ENCODE measurements at places on chromosomes 6 and 20.

GRCh38 chr6:101393251-101393828, at the start of gene GRIK2:
GRIK2 (plus strand) TSS chr6:101393708.
- peak; percentile 81 for DNase-seq

DNA sequence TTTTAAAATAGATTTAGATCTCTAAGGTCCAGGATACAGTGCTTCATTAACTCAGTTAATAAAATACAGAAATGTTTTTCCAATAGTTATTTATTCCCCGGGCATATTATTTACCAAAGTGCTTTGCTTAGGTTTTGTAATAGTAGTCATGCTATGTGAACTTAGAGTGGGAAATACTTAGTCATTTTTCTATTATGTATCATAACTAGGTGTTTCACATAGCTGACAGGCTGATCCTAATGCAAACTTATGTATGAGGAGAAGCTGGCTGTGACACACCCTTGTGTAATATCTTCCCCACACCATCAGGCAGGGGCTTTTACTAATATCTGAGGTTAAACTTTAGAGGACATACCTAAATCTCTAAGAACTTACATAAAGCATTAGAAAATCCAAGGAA, 277.7 kb upstream of the RIMS1 start:
- DNase-seq = no peak

- no peak for DNase-seq
Observed at GRCh38 chr6:42742116-42742894, 3.6 kb downstream of the TBCC start.

DNA sequence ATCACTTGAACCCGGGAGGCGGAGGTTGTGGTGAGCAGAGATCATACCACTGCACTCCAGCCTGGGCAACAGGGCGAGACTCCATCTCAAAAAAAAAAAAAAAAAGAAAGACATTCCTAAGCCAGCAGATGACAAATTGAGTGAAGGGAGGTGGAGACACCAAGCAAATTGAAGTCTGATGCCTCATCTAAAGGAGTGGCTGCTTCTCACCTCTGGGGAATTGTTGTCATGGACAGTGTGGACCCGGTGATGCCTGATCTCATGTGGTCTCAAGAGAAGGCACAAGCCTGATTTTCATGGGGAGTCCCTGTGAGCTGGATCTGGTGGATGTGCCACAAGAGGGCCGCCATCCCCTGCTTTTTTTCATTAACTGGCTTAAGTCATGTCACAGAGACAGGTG, 272.0 kb downstream of the ZNF217 start:
- DNase-seq = no peak

DNA sequence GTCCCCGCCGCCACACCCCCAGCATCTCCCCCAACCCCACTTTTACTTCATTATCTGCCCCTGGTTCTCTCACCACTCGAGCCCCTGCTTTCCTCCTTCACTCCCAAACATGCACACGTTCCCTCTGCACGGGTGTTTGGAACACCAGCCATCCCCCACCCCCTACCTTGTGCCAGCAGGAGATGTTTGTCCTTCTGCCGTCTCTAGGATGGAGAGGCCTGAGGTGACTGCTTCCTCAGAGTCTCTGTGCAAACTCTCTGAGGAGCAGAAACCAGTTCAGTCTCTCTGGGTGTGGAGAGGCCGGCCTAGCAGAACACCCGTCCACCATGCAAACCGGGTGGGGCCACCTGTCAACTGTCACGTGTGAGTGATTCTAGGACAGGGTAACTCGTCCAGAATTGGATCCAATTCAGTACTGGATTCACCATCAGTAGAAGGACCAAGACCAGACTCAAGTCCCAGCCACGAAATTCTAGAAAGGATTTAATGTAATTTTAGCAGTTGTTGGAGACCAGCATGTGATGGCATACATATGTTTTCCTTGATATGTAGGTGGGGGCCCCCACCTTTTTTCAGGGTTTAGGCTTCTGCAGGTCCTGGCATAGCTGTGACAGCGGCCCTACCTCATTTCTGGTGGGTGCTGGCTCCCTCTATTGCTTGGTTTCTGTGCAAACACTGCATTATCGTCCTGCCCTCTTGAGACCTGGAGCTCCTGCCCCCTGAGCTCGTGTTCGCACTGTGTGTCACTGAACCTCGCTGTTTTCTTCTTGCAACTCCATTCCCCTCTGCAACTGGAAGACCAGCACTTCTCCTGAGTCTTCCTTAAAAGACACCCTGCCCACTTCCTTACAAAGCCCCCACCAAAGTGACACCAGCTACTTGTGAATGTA, at the start of gene RAET1E:
TSS of gene RAET1E (minus strand) at position 259 of the 890 bp plus-strand sequence. CDS start 7,212 bp downstream, outside the sequence.
- no peak for DNase-seq

GRCh38 chr20:38447931-38448675, 13.0 kb upstream of the SNHG17 start:
- no peak for DNase-seq

DNA sequence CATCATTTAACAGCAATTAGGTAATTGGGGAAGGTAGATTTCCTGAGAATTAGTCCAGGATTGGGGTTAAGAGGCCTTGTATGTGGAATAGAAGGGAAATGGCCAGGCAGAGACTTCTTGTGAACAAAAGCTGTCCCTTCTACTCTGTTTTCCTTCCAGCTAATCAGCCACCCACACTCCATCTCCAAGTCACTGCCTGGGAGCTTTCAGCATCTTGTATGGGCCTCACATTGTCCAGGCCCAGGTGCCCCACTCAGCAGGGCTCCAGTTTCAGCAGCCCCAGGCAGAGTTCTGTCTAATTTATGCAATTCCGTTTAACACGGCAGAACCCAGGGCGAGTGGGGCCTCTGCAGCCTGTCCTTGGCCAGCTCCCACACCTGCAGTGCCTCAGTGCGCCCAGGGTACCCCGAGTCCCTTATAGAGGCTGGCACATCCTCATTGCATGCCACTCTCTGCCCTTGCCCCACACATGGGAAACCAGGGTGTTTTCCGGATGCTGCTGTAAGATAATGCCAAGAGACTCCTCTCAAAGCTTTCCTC, 113.0 kb downstream of the EDN3 start:
- DNase-seq = no peak

DNA sequence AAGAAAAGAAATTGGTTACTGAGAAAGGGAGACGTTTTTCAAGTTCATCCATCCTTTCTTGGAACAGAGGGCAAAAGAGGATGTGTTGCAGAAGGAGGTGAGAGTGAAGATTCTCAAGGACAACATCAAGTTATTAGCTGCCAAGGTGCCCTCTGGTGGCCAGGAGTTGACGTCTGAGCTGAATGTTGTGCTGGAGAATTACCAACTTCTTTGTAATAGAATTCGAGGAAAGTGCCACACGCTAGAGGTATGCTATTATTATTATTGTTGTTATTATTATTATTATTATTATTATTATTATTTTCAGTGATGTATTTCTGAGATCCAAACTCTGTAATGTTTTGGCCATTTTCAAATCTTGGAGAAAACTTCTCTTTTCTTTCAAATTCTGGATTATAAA, 197.0 kb downstream of the UTRN start:
- peak; percentile 19 for DNase-seq

- DNase-seq = no peak
Observed at GRCh38 chr20:61697666-61698597, 367.7 kb downstream of the TAF4 start.

- no peak for DNase-seq
Observed at GRCh38 chr20:32206760-32207625, 550 bp downstream of the PLAGL2 start.

- DNase-seq = peak; percentile 22
Observed at GRCh38 chr6:36829919-36830544, 9.2 kb downstream of the CPNE5 start.

DNA sequence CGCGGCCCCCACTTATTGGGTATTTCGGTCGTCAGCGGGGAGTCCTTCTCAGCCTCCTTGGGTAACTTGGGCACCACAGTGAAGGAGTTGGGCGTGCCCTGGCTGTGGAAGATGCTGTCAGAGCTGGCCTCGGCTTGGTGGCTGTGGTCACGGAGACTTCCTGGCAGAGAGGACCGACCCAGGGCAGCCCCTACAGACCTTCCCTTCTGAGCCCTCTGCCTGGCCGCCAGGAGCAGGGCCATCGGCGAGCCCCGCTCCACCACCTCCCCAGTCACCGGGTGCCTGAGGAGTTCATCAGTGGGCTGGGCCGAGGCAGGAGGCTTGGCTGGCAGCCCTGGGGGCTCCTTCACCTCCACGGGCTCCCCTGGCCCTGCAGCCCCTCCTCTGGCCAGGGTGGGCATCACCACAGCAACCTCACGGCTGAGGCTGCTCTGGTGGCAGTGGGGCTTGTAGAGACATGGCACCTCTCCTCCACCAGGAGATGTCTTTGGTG, 37.2 kb downstream of the C6orf132 start:
- no peak for DNase-seq

GRCh38 chr6:25868436-25869183, 5.4 kb downstream of the SLC17A3 start:
- DNase-seq = no peak

- no peak for DNase-seq
Observed at GRCh38 chr20:57482796-57483195, 42.1 kb downstream of the CTCFL start.

DNA sequence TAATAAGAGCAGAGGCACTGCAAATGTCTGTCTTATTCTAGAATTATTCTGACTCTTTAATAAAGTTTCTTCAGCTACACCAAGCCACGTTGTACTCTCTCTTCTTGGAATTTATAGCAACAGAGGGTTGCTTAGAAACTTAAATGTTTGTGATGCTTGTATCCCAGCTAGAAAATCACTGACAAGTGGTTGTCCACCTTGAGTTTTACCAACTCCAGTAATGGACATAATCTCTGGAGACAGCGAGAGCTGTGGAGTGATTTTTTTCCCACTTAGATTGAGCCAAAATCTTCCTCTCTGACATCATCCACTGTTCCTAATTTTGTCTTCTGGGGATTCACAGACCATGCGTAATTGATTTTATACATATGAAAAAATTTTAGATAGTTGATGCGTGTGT, 8.0 kb downstream of the ECT2L start:
- DNase-seq = no peak

DNA sequence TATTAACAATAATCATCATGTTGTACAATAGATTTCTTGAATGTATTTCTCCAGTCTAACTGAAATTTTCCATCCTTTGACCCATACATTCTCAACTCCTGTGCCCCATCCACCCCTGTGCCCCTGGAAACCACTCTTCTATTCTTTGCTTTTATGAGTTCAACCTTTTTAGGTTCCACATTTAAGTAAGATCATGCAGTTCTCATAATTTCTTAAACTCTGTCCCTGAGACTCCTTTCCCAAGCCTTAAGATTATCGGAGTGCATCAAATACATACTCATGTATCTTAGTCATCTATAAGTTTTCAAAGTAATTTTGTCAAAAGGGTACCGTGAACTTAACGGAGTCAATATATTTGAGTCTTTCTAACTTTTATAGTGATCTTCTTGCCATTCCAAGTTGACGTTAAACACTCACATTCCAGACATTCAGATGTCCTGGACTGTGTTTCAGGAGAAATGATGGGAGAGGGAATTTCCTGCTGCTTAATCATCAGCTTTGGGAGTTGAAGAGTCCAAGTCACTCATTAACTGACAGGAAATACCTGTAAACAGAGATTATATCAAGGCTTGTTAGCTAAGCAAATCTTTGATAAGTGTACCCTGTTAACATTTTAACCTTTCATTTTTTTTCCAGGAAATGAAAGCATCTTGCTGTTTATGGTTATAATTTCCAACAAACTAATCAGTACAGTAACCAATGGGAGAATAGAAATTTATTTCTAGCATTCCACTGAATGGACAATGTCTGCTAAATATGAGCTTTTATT, 73.3 kb downstream of the ADGRG6 start:
- DNase-seq = no peak

DNA sequence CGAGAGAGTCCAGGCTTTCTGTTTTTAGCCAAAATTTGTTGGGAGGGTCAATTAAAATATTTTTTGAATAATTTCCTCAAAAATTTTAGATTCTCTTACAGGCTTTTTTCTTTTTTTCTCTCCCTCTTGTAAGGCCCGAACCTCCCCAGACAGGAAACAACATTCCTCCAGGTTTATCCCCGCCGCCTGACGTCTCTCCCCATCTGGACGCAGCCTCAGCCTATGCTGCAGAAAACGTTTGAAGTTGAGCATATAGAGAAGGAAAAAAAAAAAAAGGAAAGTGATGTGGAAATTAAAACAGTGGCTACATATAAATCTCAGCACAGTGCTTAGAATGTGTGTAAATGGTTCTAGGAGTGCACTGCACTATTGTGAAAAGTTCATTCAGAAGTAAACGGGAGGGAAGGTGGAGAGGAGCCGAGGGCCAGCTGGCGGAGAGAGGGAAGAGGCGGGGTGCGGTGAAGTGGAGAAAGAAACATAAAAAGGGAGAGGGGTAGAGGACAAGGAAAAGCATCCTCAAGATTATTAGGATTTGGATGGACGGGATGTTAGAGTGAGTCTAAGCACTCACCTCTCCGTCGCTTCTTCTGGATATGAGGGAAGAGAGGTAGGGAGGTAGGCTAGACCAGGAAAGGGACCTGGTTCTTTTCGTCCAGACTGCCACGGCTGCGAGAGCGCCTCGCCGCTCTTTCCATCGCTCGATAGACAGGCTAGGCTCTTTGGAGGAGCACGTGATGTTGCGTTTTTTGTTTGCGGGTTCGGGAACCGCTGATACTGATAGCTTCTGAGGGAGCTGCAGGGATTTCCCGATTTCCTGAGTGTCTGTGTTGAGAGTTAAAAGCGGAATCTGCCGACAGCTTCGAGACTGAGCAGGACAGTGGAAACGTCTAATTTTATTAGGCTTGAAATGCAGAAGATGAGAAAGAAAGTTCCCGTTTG, 98.7 kb downstream of the TRIM27 start:
- no peak for DNase-seq

- DNase-seq = no peak
Observed at GRCh38 chr20:20712004-20712473, 405 bp downstream of the RALGAPA2 start.

DNA sequence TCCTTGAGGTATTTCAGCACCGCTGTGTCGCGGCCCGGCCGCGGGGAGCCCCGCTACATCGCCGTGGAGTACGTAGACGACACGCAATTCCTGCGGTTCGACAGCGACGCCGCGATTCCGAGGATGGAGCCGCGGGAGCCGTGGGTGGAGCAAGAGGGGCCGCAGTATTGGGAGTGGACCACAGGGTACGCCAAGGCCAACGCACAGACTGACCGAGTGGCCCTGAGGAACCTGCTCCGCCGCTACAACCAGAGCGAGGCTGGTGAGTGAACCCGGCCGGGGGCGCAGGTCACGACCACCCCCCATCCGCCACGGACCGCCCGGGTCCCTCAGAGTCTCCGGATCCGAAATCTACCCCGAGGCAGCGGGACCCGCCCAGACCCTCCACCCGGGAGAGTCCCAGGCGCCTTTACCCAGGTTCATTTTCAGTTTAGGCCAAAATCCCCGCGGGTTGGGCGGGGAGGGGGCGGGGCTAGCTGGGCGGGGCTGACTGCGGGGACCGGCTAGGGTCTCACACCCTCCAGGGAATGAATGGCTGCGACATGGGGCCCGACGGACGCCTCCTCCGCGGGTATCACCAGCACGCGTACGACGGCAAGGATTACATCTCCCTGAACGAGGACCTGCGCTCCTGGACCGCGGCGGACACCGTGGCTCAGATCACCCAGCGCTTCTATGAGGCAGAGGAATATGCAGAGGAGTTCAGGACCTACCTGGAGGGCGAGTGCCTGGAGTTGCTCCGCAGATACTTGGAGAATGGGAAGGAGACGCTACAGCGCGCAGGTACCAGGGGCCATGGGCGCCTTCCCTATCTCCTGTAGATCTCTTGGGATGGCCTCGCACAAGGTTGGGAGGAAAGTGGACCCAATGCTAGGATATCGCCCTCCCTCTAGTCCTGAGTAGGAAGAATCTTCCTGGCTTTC, 693 bp downstream of the HLA-F start:
- no peak for DNase-seq
